Putamen (tissue), 1 donor: ENCODE measurements at places on chromosomes 3 and 15.

DNA sequence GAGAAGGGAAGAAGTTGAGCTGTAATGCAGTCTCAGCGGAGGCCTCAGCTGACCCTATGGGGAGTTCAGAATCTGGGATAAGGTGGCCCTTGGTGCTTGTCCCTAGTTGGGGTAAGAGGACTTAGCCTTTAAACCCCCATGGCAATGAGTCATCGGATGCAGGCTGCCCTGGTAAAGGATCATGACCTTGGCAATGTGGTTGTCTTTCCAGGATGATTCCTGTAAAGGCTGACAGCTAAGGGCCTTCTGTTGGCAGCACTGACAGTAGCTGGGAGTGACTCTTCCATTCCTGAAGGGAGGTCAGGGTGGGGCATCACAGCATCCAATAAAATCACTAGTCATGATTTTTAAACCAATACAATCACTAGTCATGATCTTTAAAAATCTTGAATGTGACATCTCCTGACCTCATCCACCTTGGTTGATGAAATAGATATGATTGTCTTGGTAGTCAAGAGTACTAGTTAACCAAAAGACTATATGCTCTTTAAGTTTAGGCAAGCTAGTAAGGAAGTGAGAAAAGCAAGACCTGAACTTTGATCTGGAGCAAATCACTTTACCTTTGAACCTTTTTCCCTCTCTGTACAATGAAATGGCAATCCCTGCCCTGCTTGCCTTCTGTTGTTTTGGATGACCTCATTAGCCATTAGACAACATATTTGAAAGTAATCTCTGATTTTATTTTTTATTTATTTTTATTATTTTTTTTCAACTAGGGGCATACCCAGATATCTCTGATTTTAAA, 71.3 kb upstream of the CACNA1D start:
- no peak for DNase-seq

DNA sequence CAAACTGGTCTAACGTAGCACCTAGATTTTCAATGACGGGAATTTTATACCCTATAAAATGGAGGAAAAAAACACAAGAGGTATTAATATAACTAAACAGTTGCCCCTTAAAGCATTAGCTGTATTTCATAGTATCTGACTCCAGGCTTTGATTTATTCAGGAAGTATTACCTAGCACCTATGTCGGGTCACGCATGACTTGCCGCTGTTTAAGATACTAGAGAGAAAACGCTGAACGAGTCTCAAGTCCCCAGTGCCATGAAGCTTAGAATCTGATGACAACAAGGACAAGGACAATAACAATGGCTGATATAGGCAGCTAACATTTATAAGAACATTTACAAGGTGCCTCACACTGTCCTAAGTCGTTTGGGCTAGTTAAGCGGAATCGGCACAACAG, 1.9 kb downstream of the SNRPA1 start:
- no peak for DNase-seq

- no peak for DNase-seq
Observed at GRCh38 chr3:47359323-47359722, 21.5 kb upstream of the PTPN23 start.

- no peak for DNase-seq
Observed at GRCh38 chr3:135927155-135927554, 38.4 kb upstream of the PPP2R3A start.

DNA sequence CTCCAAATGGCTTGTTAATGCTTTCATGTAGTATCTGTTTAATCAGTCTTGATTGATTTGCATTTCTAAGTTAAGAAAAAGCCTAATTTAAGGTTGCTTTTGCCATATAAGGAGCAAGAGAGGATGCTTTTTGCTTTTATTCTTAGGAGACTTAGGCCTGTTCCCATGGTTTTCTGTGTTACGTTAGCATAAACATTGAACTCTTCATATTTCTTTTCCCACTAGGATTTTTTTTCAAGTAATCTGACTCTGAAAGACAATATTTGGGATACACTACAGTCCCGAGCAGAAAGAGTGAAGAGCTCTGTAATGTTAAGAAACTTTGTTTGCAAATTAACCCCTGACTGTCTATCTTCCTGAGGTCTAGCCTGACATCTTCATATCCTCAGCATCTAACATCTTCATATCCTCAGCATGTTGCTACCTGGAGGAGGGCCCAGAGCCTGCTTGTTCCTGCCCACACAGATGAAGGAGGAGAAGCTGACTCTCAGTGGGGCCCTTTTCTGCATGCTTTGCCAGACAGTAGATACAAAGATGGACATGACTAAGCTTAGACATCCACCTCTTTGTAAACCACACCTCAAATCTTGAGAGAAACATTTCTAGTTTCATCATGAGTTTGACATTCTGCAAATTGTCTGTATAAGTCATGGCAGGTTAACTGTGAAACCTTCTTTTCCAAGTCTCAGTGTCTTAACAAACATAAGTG, 86.2 kb upstream of the COL6A5 start:
- DNase-seq, result no peak

DNA sequence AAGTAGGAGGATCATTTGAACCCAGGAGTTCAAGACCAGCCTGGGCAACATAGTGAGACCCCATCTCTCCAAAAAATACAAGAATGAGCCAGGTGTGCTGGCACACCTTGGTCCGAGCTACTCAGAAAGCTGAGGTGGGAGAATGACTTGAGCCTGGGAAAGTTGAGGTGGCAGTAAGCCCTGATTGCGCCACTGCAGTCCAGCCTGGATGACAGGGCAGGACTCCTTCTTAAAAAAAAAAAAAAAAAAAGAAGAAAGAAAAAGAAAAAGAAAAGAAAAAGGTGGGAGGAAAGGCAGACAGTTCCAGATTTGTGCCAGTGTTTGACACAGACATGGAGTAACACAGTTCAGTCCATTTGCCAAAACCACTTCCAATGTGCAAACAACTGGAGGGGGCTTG, 75.7 kb downstream of the ATP10A start:
- no peak for DNase-seq
